ENCODE measurements at places on chromosomes 4 and X.

- no peak for DNase-seq
These were observed 47.0 kb downstream of the KLHL15 start for GRCh38 chrX:23980011-23980441.

- DNase-seq = no peak
These were observed 5.7 kb downstream of the MXD4 start for GRCh38 chr4:2256156-2256731.

DNA sequence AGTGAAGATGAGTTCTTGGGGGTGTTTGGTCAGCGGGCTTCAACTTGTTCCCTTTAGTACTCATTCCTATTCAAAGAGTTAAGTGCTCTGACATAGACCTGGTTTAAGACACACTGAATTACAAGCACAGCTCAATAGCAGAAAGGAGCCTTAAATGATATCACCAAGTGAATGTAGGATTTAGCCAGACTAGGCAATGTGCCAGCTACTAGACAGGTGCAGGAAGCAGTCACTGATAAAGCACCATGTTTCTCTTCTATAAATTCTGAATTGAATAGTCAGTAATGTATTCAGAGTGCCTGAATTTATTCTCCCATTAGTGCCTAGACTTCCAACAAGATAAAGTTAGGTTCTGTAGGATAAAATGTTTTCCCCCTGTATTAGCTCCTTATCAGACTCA lies 63.6 kb downstream of the ASB9 start:
- DNase-seq = peak; percentile 15

DNA sequence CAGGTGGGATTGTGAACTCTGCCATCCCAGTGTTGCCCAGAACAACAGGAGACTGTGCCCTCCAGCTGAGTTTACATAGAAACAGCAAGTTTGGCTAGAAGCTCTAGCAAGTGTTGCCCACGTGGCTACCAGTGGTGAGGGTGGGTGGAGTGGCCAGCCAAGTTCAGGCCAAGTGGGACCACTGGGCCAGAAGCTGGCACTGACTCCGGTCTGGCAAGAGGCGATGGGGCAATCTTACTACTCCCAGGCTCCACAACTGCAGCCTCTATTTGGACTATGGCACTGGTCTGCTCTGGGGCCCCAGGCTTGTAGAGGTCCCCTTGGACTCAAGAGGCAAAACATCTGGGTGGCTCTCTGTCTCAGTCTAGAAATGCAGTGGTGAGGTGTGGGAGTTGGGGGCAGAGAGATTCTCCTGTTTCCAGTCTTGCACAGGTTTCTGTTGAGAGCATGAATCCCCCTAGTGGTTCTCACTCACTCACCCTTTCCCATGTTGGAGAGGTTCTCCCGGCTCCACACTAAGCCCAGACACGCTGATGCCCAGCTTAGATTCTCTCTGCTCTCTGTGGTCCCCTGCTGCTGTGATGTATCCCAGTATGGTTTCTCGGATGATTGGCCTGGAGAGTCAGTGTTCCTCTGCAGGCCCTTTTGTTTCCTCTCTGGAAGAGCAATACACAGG lies 615.3 kb downstream of the PDHA2 start:
- no peak for DNase-seq

GRCh38 chr4:185323606-185324005 lies 72.1 kb downstream of the LRP2BP start:
- DNase-seq = no peak

- DNase-seq = peak; percentile 28
These were observed 840 bp downstream of the GRID2 start for GRCh38 chr4:92304606-92305005.

- peak; percentile 88 for DNase-seq
These were observed 21.9 kb upstream of the SPON2 start for GRCh38 chr4:1194010-1194900.

DNA sequence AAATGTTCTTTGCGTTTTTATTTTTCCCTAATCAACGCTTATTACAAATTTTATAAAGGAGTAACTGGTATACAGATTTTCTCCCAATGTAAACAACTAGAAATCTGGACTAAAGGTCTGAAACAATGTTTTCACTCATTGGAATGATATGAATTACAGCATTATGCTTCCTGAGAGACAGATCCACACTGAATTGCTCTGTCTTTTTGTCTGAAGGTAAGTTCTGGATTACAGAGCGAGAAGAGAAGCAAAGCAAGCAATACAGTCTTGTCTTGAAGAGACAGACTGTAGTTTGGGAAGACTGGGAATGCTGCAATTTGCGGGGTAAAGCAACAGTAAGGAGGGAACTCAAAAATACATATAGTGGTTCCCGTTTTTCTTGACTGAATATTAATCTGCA lies 262.2 kb upstream of the PABPC4L start:
- no peak for DNase-seq

GRCh38 chr4:98749206-98749605 lies 90.8 kb upstream of the TSPAN5 start:
- DNase-seq = no peak

DNA sequence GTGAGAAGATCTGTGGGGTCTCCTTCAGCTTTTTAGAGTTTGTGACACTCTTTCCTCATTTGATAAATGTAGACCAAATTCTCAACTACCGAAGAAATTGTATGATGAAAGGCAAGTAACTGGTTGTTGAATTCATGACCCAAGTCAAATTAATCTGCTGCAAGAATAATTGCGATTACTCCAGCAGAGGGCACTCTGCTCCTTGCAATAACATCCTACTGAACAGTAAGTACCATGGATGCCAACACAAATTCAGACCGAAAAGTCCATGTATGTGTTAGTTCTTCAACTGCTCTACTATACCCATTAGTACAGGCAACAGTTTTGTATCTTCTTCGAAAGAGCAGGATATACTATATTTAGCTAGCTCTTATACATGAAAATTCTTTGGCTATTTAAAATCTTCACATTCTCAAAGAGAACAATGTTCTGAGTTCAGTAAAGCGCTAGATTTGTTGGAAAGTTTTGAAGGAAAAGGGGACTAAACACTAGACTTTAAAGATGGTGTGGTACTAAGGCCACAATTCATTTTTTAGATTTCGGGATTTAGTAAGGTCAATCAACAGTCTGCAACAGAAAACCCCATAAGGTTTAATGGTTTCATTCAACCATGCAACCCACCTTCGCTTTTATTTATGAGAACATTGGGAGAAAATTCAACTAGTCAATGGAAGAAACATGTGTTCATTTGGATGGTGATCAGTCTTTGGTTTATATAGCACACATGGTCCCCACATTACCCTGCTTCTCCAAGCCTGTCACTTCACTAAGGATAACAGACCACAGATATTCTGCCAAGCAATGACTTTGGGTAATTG lies 105.4 kb upstream of the TBC1D9 start:
- peak; percentile 75 for DNase-seq

GRCh38 chr4:149980941-149981340 lies 97.3 kb upstream of the DCLK2 start:
- DNase-seq = peak; percentile 37

GRCh38 chr4:140243278-140243753 lies 89.3 kb upstream of the MAML3 start:
- DNase-seq = no peak

DNA sequence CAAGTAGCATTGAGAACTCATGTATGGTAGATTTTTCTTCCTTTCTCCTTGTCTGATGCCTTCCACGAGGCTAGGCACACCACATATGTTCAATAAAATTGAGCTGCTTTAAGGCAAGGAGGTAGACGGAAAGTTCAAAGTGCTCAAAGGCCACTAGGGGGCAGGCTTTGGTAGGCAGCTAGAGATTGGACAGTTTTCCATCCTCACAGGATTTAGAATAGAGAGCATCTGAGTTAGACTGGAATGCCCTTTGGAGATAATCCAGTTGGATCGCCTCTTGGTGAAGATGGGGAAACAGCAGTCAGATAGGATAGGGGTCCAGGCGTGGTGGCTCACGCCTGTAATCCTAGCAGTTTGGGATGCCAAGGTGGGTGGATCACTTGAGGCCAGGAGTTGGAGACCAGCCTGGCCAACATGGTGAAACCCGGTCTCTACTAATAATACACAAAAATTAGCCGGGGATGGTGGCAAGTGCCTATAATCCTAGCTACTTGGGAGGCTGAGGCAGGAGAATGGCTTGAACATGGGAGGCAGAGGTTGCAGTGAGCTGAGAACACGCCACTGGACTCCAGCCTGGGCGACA lies 30.4 kb downstream of the ELF4 start:
- DNase-seq = peak; percentile 64

- DNase-seq = no peak
These were observed 170.2 kb upstream of the MAD2L1 start for GRCh38 chr4:120236873-120237272.

DNA sequence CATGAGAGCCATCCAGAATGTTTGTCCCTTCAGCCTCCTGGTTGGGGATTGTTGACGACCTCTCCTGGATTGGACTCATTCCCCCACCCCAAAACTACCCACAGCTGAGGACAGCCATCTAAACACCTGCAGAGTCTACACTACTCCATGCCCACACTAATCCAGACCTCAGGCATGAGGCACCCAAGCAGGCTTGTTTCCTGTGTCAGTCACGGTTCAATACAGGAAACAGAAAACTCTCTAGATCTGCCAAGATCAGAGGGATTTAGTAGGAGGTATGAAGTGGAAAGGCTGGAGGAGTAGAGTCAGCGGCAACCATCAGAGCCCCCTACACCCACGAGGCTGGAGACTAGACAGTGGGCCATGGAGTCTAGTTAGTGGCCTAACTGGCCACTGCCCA lies 37.7 kb downstream of the HAND2 start:
- no peak for DNase-seq

DNA sequence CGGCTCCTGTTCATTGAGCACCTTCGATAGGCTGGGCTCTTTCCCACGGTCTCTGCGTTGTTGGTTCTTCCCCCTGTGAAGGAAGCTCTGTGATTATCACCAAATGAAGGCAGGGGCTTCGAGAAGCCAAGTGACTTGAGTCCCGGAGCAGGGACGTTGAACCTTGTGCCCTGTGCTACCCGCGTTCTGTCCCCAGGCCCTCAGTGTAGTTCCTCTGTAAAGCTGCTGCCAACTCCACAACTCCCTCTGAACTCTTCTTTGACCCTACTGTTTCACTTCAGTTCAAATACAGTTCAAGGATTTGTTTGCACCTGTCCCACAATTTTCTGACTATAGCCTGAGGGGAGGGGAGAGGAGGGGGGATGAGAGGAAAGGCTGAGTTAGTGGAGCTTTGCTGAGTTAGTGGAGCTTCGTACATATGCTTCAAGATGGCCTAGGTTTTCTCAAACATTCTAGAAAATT lies 635 bp upstream of the PHF8 start:
- no peak for DNase-seq

GRCh38 chrX:66876776-66877175 lies 237.9 kb upstream of the EDA2R start:
- DNase-seq = no peak

GRCh38 chr4:143768007-143768591 lies 67.6 kb upstream of the FREM3 start:
- DNase-seq = no peak

DNA sequence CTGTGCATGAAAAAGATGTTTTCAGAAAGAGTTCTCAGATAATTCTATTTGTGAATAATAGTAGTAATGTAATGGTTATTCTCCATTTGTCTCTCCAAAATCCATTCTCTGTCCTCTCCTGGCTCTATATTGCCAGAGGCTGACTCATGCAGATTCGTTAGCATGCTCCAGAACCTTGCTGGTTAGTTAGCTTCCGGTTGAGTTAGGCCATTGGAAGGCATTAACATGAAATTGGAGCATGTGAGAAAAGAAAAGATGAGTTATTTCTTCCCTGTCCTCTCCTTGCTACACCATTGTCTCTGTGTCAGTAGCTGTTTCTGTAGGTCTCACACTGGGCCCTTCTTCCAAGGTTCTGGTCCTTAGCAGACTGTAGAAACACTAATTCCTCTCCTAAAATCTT lies 23.5 kb upstream of the PRDM8 start:
- DNase-seq = no peak

GRCh38 chrX:150084496-150085229 lies 146.4 kb upstream of the EOLA2 start:
- DNase-seq = no peak

GRCh38 chrX:153901753-153902140 lies 2.7 kb upstream of the AVPR2 start:
- DNase-seq = peak; percentile 41

DNA sequence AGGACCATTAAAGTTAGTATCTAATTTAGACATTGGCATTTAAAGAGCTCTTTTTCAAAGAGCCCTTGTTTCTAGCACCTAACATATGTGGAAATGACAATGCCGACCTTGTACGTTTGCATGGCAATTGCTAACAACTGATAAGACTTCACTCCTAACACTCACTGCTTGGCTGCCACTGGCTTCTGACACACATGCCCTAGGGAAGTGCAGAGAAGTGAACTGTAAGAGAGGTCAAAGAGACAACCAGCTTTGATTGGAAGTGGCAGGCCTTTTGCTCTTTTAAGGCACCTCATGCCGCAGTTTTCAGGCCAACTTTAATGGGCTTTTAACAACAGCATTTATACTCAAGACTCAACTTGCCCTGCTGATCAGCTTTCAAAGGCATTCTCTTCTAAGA lies 158.4 kb downstream of the RAB28 start:
- no peak for DNase-seq

- no peak for DNase-seq
These were observed 210.9 kb downstream of the KLHL4 start for GRCh38 chrX:87728459-87728858.

DNA sequence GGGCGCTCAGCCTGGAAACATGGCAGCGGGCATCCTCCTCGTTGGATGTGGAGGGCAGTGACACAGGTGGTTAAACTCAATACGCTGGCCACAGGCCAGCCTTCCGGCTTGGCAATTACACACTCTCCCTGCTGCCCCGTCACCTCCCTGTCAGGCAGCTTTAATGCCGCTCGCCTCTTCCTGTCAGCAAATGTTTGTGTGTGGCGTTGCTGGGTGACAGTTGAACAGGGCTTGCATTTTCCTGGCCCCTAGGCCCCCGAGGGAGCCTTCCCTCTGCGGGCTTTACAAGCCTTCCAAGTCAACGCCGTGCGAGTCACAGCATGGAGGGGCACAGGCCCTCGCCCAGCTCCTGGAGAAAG lies 620.0 kb downstream of the BCOR start:
- DNase-seq = no peak

DNA sequence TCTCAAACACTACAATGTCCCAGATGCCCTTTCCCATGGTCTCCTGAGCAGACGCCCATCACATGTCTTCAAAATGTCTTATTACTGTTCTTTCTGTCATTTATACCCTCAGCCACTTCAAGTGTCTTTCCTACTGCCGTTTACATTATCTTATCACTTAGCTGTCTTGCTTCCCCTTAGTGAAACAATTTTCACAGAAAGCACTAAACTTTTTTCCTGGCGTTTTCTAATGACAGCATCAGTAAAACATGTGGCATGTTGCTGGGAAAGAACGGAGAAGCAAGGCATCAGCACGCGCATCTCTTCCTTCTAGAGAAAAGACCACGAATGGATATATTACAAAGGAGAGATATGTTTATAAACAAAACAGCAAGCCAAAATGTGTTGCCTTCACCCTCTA lies 189.7 kb upstream of the SLIT2 start:
- no peak for DNase-seq

GRCh38 chr4:91653067-91653466 lies 650.7 kb upstream of the GRID2 start:
- no peak for DNase-seq

DNA sequence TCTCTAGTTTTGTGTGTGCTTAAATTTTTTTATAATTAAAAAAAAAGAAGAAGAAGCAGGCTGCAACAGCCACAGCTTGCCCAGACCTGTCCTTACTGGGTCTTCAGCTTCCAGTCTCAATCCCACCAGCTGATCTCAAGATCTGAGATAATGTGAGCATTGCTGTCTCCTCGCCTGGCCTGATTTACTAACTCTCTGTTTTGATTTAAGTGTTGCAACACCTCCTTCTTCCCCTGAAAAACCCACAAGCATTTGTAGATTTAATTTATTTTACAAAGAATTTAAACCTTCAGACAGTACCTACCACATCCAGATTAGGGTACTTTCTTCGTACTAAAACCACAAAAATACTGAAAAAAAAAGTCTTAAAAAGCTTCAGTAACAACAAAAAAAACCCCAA lies 38.0 kb downstream of the FAM241A start:
- no peak for DNase-seq

All from cerebellum (tissue), 4 donors.